ENCODE measurements at places on chromosomes 13 and 19. TPM values are rescaled to one million over a fixed set of nuclear protein-coding genes. Genes with fewer than 3 reads are reported as not detected.

DNA sequence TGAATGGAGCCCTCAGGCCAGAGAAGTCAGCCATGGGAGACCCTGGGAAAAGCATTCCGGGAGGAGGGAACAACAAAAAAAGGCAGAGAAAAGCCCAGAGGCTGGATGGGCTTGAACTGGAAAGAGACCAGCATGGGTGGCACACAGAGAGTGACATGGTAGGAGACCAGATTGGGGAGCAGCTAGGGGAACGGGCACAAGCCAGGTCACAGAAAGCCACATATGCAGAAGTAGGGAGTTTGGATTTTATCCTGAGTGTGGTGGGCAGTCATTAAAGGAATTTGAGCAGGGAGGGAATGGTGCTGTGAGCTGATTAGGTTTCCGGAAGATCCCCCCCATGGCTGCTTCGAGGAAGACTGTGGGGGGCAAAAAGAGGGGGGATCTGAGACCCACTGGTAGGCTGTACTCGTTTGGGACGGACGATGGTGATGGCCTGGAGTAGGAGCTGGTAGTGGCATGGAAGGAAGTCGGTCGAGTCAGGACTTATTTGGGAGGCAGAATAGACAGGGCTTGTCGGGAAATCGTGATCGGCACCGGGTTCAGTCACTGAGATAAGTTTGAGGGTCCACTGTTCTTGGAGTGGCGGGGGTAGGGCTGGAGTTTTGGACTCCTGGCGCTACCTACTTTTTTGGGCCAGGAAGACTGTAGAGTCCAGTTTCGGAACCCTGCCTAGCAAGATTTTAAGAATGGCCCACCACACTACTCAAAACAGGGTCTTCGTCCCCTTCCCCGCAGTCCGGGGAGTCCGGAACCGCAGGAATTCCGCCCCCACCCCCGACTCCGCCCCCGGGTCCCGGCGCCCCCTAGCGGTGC is 949 bp downstream of the SERTAD1 start:
- peak overlapping the region; percentile 93 for H3K27ac ChIP-seq
- H3K36me3 ChIP-seq: peaks cover 12% of the 10 kb centered on the region
- peaks cover 3% of the 10 kb centered on the region for H3K27me3 ChIP-seq
- peak overlapping the region; percentile 98 for H3K4me3 ChIP-seq

- no peaks in the 10 kb centered on the region for H3K36me3 ChIP-seq
- DNase-seq: no peak
- H3K27ac ChIP-seq: no peak overlapping the region
- no peaks in the 10 kb centered on the region for H3K27me3 ChIP-seq
- no peaks in the 10 kb centered on the region for H3K4me1 ChIP-seq
These were observed 279.8 kb downstream of the DACH1 start for GRCh38 chr13:71587193-71587592.

- H3K27me3 ChIP-seq: no peaks in the 10 kb centered on the region
- H3K27ac ChIP-seq: no peak overlapping the region
- H3K4me3 ChIP-seq: no peak overlapping the region
These were observed 9.6 kb downstream of the ABHD13 start for GRCh38 chr13:108227651-108228272.

- DNase-seq: peak; percentile 41
- H3K4me3 ChIP-seq: no peak overlapping the region
- H3K4me1 ChIP-seq: peaks cover 5% of the 10 kb centered on the region
- peaks cover 12% of the 10 kb centered on the region for H3K27me3 ChIP-seq
- H3K27ac ChIP-seq: no peak overlapping the region
- H3K36me3 ChIP-seq: no peaks in the 10 kb centered on the region
These were observed 46.3 kb downstream of the CCNE1 start for GRCh38 chr19:29858000-29858596.

DNA sequence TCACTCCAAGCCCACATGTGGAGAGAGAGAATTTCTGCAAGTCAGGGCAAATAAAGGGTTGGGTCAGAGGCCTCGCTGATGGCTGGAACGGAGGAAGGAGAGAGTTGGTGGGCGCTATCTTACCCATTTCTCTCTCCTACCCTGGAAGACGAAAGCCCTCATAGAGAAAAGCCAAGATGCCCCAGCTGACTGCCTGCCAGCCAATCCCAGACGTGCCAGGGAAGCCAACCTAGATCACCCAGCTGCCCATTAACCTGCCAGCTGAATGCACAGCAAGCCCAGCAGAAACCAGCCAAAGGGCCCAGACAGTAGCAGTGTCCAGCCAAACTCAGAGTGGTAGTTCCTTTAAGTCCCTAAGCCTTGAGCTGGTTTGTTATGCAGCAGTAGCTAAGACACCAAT is 167.0 kb upstream of the ZNF507 start:
- no peaks in the 10 kb centered on the region for H3K36me3 ChIP-seq
- H3K4me3 ChIP-seq: no peak overlapping the region
- DNase-seq: no peak
- H3K4me1 ChIP-seq: no peaks in the 10 kb centered on the region
- no peaks in the 10 kb centered on the region for H3K27me3 ChIP-seq

DNA sequence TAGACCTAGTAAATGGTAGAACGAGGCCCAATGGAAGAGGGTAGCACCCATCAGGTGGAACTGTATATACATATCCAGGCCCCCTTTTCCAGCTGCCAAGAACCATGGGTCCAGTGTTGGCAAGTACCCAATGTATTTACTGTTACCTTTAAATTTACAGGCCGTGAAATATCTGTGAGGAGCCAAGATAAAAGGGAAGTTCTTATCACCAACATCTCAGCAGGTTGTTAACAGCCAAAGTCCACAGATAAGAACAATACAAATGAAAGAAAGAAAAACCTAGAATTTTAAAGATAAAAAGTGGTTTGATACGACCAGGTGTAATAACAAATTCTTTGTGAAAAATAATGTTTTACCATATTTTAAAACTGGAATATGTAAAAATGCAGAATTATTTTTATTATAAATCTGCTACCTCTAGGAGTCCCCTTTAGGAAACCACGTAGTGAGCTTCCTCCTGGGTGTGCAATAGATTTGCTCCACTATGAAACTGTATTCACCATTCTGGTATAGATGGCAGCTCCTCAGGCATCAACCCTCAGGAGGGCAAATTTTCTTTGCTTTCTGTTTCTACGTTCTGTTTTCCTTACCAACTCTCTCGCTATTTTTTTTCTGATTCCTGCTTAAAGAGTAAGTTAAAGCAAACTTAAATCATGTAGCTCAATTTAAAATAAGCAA is 292.2 kb upstream of the SLC10A2 start:
- no peaks in the 10 kb centered on the region for H3K4me1 ChIP-seq
- no peak overlapping the region for H3K27ac ChIP-seq
- no peaks in the 10 kb centered on the region for H3K36me3 ChIP-seq
- H3K27me3 ChIP-seq: no peaks in the 10 kb centered on the region
- no peak overlapping the region for H3K4me3 ChIP-seq

GRCh38 chr13:29892151-29892550 is 41.7 kb upstream of the UBL3 start:
- no peak for DNase-seq
- H3K36me3 ChIP-seq: no peaks in the 10 kb centered on the region
- no peak overlapping the region for H3K27ac ChIP-seq
- H3K4me3 ChIP-seq: no peak overlapping the region
- no peaks in the 10 kb centered on the region for H3K27me3 ChIP-seq

GRCh38 chr19:16234552-16235445 is 37.1 kb downstream of the AP1M1 start:
- H3K27me3 ChIP-seq: no peaks in the 10 kb centered on the region
- no peak overlapping the region for H3K4me3 ChIP-seq
- peaks cover 45% of the 10 kb centered on the region for H3K36me3 ChIP-seq
- no peak for DNase-seq

DNA sequence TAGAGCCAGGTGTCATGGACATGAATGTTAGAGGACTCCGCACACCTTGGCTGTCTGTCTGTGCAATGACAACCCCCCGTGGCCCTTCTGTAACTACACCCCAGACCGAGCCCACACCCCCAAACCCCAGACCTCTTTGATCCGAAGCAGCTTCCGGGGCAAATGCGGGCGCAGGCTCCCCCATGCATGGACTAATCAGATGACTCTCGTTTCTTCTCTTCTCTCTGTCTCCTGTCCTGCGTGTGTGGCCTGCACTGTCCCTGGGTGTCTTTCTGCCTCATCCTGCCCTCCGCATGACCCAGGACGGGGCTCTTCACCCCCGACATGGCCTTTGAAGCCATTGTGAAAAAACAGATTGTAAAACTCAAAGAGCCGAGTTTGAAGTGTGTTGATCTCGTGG is 38.9 kb downstream of the TMED1 start:
- H3K36me3 ChIP-seq: peaks cover 13% of the 10 kb centered on the region
- peak overlapping the region; percentile 69 for H3K4me3 ChIP-seq
- no peaks in the 10 kb centered on the region for H3K27me3 ChIP-seq
- DNase-seq: peak; percentile 34
- H3K4me1 ChIP-seq: peaks cover 19% of the 10 kb centered on the region

- no peaks in the 10 kb centered on the region for H3K4me1 ChIP-seq
- DNase-seq: no peak
- H3K27me3 ChIP-seq: no peaks in the 10 kb centered on the region
- H3K36me3 ChIP-seq: peaks cover 6% of the 10 kb centered on the region
- no peak overlapping the region for H3K27ac ChIP-seq
- H3K4me3 ChIP-seq: no peak overlapping the region
These were observed 8.4 kb downstream of the SPRYD7 start for GRCh38 chr13:49927755-49928154.

GRCh38 chr13:73983109-73983508 is 151.1 kb downstream of the KLF12 start:
- H3K36me3 ChIP-seq: peaks cover 18% of the 10 kb centered on the region
- H3K27ac ChIP-seq: no peak overlapping the region
- no peak overlapping the region for H3K4me3 ChIP-seq
- H3K27me3 ChIP-seq: no peaks in the 10 kb centered on the region
- H3K4me1 ChIP-seq: peaks cover 36% of the 10 kb centered on the region

GRCh38 chr19:35295792-35296462 is 4.0 kb downstream of the MAG start:
- no peaks in the 10 kb centered on the region for H3K36me3 ChIP-seq
- no peaks in the 10 kb centered on the region for H3K4me1 ChIP-seq
- H3K27me3 ChIP-seq: no peaks in the 10 kb centered on the region
- H3K27ac ChIP-seq: no peak overlapping the region

- no peak overlapping the region for H3K27ac ChIP-seq
- no peaks in the 10 kb centered on the region for H3K36me3 ChIP-seq
- DNase-seq: no peak
- H3K4me3 ChIP-seq: no peak overlapping the region
- peaks cover 3% of the 10 kb centered on the region for H3K4me1 ChIP-seq
These were observed 59.2 kb downstream of the GJA3 start for GRCh38 chr13:20101467-20102316.

DNA sequence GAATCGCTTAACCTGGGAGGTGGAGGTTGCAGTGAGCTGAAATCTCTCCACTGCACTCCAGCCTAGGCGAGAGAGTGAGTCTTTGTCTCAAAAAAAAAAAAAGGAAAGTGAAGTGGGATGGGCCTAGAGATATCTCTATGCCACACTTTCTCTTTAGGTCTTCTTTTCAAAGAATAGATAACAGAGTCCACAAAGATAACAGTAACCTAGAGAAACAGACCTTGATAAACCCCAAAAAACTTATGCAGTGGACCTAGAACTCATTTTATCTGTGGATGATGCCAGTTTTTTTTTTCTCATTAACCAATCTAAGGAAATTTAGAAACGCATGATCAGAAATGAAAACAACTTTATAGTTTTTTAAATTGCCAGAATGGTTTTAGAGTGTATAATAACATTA is 227.4 kb downstream of the LHFPL6 start:
- no peak for DNase-seq
- no peaks in the 10 kb centered on the region for H3K4me1 ChIP-seq
- peaks cover 15% of the 10 kb centered on the region for H3K27me3 ChIP-seq
- no peaks in the 10 kb centered on the region for H3K36me3 ChIP-seq

DNA sequence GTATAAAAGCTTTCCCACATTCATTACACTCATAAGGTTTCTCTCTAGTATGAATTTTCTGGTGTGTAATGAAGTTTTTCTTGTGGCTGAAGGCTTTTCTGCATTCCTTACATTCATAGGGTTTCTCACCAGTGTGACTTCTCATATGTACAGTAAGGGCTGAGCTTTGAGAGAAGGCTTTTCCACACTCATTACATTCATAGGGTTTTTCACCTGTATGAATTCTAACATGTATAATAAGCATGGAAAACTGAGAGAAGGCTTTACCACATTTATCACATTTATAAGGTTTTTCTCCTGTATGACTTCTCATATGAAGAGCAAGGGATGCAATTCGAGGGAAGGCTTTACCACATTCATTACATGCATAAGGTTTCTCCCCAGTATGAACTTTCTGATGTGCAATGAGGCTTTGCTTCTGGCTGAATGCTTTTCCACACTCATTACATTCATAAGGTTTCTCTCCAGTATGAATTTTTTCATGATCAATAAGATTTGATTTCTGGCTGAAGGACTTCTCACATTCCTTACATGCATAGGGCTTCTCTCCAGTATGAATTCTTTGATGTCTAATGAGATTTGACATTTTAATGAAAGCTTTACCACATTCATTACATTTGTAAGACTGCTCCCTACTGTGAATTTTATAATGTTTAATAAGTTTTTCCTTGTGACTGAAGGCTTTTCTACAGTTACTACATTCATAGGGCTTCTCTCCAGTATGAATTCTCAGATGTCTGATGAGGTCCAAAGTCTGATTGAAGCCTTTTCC is 42.6 kb downstream of the ZNF527 start:
- H3K4me3 ChIP-seq: no peak overlapping the region
- H3K36me3 ChIP-seq: peaks cover 65% of the 10 kb centered on the region
- H3K27me3 ChIP-seq: no peaks in the 10 kb centered on the region
- no peaks in the 10 kb centered on the region for H3K4me1 ChIP-seq
- no peak for DNase-seq

DNA sequence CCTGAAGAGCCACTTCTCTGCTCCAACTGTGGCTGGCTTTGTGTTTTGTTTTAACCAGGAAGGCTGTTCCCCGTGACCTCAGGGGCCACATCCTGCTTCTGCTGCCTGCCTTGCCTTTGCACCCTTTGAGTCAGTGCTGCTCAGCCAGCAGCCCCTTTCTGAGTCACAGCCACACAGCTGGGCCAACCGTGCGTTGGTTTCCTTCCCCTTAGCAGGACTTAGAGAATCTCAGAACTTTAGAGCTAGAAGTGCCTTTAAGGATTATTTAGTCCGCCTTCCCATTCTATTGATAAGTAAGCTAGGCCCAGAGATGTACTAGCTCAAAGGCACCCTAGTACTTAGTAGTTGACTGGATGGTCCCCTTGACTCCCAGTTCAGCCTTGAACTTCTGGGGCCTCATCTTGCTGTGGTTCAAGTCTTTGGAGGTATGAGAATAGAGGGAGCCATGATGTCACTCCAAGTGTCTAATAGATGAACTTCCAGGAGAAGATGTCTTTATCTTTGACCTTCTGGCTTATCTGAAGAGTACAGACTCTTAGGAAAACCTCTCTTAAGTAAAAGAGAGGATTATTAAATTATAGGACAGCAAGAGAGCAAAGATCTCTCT is 8.0 kb downstream of the RGCC start:
- peak overlapping the region; percentile 85 for H3K4me3 ChIP-seq
- peaks cover 85% of the 10 kb centered on the region for H3K4me1 ChIP-seq
- H3K27ac ChIP-seq: peak overlapping the region; percentile 98
- H3K27me3 ChIP-seq: no peaks in the 10 kb centered on the region

- no peak for DNase-seq
- peaks cover 7% of the 10 kb centered on the region for H3K4me1 ChIP-seq
- no peaks in the 10 kb centered on the region for H3K27me3 ChIP-seq
These were observed 15.5 kb downstream of the ZSWIM9 start for GRCh38 chr19:48186015-48186414.

Gene BRSK1
- 6.4 TPM for total RNA-seq

Gene COL5A3
- not detected for total RNA-seq

Gene ZBTB32
- 238 TPM for total RNA-seq

Gene ANGPTL8
- total RNA-seq: not detected

Gene KIR3DL1
- not detected for total RNA-seq

Gene ZNF846
- total RNA-seq: 6.1 TPM

Gene CHAF1A
- 77.6 TPM for total RNA-seq
